Pulmonary artery endothelial cell (primary cell): ENCODE measurements at places on chromosomes 13 and 19.
A peak's percentile ranks its signal among the peaks of the same experiment; 100 is the strongest.

DNA sequence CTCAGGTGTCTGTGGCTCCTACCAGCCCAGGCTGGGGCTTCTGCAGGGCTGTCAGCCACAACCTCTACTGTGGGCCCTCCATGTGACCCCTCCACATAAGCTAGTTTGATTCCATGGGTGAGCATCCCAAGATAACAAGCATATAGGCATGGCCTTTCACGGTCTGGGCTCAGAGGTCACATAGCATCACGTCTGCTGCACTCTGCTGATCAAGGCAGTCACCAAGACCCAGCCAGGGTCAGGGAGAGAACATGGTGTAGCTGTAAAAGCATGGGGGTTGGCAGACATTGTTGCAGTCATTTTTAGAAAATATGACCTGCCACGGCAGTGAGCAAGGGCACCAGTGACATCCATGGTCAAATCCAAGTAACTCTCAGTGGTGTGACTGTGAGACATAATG, 698.8 kb downstream of the UQCRFS1 start:
- DNase-seq: no peak

DNA sequence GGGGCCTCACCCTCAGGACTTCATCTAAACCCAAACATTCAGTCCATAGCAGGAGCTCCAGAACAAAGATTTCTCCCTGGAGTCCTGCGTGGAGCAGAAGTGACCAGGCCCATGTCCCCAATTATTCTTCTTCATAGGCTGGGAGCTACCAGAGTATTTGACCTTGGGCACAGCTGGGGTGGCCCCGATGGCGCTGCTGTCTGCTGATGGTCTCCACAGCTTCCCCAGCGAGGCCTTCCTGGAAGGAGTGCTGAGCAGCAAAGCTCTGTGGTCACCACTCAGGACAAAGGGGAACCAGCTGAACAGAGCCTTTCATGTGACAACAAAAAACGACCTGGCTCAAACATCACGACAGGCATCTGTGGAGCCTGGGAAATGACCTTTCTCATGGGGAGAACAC, 62.7 kb upstream of the ARGLU1 start:
- no peak for DNase-seq

DNA sequence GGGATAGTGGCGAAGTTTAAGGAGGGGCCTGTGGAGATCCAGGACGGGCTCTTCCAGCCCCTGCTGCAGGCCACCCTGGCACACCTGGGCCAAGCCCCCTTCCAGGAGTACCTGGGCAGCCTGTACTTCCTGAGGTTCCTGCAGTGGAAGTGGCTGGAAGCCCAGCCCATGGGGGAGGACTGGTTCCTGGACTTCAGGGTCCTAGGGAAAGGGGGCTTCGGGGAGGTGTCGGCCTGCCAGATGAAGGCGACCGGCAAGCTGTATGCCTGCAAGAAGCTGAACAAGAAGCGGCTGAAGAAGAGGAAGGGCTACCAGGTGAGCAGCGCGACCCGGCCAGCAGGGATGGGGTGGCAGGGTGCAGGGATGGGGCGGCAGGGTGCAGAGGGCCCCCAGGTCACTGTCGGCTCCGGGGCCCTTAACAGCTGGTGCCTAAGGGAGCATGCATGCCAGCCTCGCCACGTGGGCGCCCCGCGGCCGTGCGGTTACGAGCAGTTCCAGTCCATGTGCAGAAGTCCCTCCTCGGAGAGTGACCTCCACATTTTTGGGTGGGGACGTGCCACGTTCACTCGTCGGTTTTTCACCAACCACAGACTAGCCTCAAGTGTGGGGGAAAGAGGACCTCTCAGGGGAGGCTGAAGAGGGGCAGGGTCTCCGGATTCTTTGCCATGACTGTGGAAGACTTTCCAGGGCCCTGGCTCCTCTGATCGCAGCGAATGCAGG, 912 bp downstream of the GRK1 start:
- no peak for DNase-seq

- no peak for DNase-seq
Observed at GRCh38 chr13:41428155-41428554, 29.2 kb upstream of the RGCC start.

DNA sequence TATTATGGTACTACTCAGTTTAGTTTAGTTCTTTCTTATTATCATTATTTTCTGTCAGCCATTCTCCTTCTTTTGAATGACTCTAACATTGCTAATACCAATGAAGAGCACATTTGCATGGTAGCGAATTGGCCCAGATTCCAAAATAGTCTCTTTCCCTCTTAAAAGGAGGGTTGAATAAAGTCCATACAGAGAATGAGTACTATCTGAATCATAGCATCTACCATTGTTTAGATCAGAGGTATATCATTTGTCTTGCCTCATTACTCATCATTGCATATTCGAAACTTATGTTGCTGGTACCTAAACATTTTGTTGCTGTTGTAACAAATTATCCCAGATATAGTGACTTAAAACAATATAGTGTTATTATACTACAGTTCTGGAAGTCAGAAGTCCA, 1235.3 kb upstream of the ATXN8OS start:
- DNase-seq: no peak

- peak; percentile 54 for DNase-seq
Observed at GRCh38 chr13:98927951-98928927, 49.6 kb downstream of the DOCK9 start.

DNA sequence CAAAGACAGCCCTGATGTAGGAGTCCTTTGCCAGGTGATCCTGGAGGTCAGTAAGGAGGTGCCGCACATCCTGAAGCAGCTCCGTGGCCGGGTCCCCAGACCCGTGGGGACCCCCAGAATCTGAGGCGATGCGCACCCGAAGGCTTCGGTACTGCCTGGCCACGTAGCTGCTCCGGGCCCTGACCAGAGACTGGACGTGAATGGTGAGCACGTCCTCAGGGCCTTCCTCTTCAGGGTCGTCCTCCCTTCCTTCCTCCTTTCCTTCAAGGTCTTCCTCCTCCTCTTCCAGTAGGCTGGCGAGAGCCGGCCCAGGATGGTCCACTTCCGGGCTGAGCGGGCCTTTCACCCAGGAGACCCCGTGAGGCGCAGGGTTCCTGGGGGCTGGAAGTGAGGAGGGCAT, 7.5 kb downstream of the RINL start:
- no peak for DNase-seq
